ENCODE measurements at places on chromosomes 5 and 9. TPM values are rescaled to one million over a fixed set of nuclear protein-coding genes. Genes with fewer than 3 reads are reported as not detected.

Gene TTC16
- not detected for total RNA-seq

Gene NKD2
- 0.37 TPM for total RNA-seq

Gene LVRN
- total RNA-seq: 0.74 TPM

DNA sequence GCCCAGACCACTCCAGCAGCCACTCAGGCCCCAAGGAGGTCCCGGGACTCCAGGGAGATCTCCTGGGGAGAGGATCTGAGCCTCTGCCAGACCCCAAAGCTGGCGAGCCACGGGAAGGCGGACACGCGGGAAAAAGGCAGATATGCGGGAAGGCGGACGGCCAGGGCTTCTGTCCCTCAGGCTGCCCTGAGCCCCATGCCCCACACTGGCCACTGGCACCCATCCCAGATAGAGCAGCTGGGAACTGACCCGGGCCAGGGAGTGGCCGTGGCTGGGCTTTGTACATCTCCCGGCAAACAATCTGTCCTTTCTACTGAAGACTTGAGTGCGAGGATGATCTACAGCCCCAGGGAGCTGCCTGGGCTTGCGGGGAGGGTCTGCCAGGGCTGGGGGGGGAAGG is 21.1 kb upstream of the NOTCH1 start:
- no peak for DNase-seq

GRCh38 chr5:10734037-10734709 is 26.9 kb downstream of the DAP start:
- DNase-seq: no peak

Gene FGF10
- not detected for total RNA-seq

Gene FIBCD1
- 0.08 TPM for total RNA-seq

DNA sequence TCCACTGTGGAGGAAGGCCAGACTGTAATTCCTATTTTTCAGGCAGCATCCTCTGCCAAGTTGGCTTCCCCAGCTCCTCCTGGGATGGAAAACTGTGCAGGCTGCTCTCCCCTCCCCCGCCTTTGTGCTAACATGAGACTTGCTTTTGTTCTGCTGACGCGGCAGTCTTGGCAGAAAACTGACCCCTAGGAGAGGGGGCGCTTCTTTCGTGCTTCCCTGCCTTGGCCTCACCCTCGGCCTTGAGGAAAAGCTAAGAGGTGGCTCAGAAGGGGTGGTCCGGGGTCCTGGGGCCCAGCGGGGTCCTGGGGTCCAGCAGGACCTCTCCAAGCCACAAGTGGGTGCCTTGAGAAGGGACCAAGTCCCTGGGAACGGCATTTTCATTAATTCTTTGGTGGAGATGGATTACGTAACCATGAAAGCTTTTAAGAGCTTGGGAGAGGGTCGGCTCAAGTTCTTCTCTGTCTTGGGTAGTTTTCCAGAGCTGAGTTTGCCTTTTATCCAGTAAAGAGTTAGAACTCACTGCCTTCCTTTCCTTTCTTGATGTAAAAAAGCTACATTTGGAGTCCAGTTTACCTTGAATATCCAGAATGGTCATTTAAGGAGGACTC is 51.0 kb downstream of the SH3PXD2B start:
- DNase-seq: no peak

Gene QRFP
- not detected for total RNA-seq

DNA sequence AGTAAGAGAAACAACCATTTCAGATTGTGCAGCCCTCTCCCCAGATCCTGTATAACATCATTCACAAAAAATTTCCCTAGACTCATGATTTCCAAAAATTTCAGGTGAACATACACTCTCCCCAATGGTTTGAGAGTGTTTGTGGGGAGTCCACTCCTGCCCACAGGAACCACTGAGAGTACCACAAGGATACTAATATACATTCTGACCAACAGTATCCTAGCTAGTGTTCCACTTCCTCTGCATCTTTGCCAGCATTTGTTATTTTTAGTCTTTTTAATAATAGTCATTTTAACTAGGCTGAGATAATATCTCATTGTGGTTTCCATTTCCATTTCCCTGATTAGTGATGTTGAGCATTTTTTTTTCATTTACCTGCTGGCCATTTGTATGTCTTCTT is 155.4 kb downstream of the DTWD2 start:
- no peak for DNase-seq

Gene ATP10B
- not detected for total RNA-seq

GRCh38 chr5:124670722-124671184 is 75.7 kb downstream of the ZNF608 start:
- DNase-seq: no peak

DNA sequence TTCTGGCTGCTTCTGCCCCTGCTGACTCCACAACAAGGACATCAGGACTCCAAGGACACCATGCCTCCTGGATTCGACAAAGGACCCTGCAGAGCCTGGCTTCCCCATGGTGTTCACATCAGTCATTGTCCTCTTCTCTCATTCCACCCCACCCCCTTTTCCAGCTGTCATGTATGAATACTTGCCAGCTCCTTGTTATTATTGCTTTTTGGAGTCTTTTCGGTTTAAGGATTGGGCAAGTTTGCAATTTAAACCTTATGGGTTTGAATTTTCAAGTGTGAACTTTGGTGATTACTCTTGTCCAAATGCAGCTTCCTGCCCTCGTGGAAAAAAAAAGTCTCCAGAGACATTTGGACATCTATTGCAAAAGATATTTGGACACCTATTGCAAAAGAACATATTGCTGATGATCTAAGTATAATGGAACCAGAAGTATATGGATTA is 14.2 kb upstream of the LVRN start:
- no peak for DNase-seq

DNA sequence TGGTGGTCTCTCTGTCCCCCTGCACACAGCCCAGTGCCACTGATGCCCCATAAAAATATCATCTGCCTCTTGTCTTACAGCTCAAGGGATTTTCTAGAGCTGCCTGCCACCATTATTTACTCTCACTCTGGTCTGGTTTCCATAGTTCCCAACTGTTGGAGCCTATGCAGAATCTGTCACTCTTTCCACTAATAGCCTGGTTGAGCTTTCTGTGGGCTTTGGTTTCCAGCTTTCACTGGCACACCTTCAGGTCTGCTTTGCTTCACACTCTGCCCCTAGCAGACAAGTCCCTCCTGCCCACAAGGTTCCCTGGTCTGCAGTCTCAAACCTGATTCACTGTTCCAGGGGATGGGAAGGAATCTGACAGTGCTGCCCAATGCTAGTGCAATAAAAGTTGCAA is 103.0 kb upstream of the FTMT start:
- DNase-seq: no peak

DNA sequence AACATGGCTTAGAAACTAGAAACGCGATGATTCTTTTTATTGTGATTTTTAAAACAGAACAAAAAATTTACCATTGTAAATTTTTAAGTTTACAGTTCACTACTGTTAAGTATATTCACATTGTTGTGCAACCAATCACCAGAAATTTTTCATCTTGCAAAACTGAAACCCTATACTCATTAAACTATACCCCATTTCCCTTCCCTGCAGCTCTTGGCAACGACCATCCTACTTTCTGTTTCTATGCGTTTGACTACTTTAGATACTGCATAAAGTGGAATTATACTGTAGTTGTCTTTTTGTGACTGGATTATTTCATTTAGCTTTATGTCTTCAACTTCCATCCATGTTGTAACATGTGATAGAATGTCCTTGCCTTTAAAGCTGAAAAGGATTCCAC is 52.5 kb downstream of the SPOCK1 start:
- DNase-seq: no peak

Gene FBP2
- not detected for total RNA-seq

GRCh38 chr5:72355706-72356299 is 35.6 kb downstream of the PTCD2 start:
- no peak for DNase-seq

Gene ICE1
- 25.4 TPM for total RNA-seq

DNA sequence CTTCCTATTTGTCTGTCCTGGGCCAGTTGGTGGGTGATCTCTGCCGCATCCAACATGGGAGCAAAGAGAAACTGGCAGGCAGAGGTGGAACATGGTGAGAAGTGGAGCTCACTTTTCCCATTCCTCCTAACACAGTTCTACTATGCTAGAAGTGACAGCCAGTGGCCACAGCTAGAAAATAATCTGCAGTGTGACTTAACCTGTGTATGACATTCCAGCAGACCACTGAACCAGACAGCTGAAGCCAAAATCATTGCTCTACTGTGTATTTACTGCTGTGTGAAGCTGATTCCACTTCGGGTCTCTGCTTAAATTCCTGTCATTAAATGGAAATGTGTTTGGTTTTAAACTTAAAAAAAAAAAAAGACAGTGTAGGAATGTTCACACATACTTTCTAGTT is 523.0 kb downstream of the MTRR start:
- DNase-seq: no peak

DNA sequence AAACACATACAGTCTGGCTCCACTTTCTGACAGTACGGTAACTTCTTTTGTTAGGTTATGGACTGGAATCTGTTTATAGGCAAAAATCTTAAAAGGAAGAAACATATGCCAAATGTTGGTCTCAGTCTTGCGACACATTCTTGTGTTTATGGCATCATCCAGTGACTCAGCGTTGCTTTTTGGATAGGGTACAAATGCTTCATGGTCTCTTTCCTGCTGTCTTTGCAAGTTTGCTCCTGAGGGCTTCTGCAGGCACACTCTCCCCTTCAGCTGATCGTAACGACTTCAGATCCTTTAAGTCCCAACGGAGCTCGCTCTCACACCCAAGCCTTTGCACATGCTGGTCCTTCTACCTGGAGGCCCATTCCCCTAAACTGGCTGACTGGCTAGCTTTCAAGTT is 23.6 kb upstream of the TNFSF8 start:
- DNase-seq: no peak

DNA sequence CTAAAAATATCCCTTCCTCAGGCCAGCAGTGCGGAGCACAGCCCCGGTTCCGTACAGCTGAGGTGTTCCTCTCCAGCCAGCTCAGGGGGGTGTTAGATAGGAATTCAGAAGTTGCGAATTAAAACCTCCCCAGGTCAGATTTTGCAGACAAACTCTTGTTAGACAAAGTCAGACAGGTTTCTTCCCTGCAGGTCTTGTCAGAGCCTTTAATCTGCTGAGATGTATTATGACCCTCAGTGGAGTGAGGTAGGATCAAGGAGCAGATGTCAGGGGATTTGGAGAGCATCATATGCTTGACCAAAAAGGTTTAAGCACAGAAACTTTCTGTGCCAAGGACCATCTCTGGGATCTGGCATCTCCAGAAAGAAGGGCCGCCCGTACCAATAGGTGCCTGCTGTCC is 60.1 kb downstream of the NTNG2 start:
- DNase-seq: no peak

- DNase-seq: no peak
These were observed 81.0 kb downstream of the MRPL36 start for GRCh38 chr5:1718669-1719068.

GRCh38 chr5:149030392-149030791 is 32.5 kb downstream of the SH3TC2 start:
- DNase-seq: no peak

Gene NEURL1B
- 15.4 TPM for total RNA-seq

- DNase-seq: no peak
These were observed 356.8 kb downstream of the ADGRV1 start for GRCh38 chr5:90915393-90915792.

Gene IL7R
- total RNA-seq: 86.6 TPM

DNA sequence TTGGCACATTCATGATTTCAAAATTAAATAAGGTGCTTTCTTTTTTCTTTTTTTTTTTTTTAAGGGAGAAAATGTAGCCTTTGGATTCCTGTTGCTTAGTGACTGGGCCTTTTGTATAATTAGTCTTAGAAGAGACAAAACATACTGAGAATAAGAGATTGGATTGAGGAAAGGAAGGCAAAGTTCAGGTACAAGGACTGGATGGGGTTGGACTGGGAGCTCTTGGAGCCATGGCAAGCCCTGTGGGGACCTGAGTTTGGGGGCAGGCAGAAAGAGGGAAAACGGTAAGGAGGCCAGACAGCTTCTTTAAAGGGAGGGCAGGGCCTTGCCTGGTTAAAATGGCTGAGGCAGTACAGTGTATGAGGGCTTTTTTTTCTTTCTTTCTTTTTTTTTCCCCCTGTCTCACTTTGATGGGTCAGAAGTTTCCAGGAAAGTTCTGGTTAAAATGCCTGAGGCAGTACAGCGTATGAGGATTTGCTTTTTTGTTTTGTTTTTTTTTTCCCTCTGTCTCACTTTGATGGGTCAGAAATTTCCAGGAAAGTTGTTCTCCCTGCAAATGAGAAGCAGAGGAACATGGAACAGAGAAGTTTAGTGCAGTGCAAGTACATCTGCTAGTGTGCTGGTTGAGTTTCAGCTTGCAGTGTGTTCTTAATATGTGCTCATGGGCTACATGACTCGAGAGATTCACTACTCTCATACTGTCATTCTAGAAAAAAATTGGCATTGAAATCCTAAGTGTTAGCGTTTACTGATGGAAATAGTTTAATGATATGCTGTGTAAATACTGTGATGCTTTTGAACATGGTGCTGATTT is 16.8 kb downstream of the SNX18 start:
- DNase-seq: no peak

DNA sequence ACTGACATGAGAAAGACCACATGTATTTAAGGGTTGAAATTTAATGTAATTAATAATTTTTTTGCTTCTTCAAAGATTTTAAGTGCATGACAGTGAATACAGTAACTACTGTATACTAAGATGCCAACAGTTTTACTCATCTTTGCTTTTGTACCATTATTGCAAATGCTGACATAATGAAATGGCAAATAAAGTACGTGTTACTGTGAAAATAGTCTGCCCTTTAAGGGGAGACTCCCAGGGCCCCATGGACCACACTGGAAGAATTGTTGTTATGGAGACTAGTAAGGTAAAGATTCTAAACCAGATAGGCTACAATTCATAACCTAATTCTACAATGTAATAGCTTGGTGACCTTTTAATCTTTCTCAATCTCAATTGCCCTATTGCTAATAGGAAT is 84.7 kb downstream of the NR3C1 start:
- DNase-seq: peak; percentile 69

GRCh38 chr9:79707589-79707988 is 135.8 kb downstream of the TLE4 start:
- no peak for DNase-seq

Gene ACTBL2
- not detected for total RNA-seq

- DNase-seq: no peak
These were observed 174.7 kb downstream of the CYLC2 start for GRCh38 chr9:103169798-103170197.

GRCh38 chr5:114192108-114192507 is 169.8 kb upstream of the KCNN2 start:
- DNase-seq: no peak

DNA sequence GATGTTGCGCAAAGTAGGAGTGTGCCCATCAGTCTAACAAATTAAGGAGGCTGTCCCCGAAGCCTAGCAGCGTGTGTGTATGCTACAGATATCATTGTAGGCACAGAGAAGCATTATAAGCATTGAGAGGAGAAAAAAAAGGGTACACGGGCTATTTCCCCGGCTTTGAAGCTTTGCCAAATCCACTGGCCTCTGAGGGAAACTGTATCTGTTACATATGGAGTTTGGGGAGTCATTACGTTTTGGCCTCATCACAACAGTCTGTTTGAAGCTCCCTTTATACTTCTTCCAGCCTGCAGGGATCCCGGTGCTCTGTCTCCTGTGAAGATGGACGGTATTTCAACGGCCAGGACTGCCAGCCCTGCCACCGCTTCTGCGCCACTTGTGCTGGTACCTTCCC is 205.9 kb downstream of the RFK start:
- no peak for DNase-seq

Gene SLCO6A1
- not detected for total RNA-seq

Gene FAM200C
- total RNA-seq: 5.0 TPM

GRCh38 chr9:3968891-3969290 is 331.0 kb downstream of the GLIS3 start:
- no peak for DNase-seq

Gene ST8SIA4
- not detected for total RNA-seq
